ENCODE measurements at places on chromosomes 13 and 19.

DNA sequence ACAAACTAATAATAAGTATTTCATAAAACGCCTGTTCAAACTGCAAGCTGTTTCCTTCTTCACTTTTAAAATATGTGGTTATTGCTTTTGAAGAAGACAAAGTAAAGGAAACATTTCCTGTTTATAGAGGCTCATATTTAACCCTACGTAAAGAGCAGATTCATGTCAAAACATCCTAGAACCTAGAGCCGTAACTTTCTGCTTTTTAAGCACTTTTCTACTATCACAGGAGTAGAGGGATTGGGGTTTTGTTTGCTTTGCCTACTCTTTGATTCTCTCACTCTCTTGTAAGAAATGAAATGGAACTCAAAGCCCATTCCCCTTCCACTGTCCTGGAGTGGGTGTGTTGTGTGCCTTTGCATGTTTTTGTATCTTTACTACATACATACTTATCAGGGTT, 54.0 kb upstream of the GPR183 start:
- DNase-seq = no peak

- no peak for DNase-seq
Observed at GRCh38 chr19:2070436-2070827, 19.4 kb upstream of the MKNK2 start.

DNA sequence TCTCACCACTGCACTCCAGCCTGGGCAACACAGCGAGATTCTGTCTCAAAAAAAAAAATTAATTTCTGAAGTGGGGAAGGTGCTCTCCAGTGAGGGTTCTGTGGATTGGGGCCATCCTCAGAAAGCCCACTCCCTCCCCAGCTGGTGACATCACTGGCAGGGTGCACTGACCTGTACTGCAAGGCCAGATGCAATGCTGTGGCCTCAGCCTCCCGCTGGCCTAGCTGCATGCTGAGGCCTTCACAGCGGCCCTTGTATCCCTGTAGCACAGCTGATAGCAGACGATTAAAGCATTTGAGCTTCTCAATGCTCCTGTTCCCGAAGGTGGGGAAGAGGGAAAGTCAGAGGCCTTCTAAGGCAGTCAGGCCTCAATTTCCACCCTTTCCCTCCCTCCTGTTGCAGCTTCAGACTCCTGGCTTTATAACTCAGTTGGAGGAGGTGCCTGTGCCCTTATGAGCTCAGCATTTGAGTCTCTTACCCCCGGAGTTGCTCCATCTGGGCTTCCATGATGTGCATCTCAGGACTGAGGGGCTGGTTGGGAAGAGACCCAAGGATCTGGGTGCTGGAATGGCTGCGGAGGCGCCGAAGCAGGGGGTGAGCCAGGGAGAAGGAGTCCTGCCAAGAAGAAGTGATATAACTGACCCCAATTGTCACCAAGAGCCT, 5.3 kb downstream of the USHBP1 start:
- no peak for DNase-seq

DNA sequence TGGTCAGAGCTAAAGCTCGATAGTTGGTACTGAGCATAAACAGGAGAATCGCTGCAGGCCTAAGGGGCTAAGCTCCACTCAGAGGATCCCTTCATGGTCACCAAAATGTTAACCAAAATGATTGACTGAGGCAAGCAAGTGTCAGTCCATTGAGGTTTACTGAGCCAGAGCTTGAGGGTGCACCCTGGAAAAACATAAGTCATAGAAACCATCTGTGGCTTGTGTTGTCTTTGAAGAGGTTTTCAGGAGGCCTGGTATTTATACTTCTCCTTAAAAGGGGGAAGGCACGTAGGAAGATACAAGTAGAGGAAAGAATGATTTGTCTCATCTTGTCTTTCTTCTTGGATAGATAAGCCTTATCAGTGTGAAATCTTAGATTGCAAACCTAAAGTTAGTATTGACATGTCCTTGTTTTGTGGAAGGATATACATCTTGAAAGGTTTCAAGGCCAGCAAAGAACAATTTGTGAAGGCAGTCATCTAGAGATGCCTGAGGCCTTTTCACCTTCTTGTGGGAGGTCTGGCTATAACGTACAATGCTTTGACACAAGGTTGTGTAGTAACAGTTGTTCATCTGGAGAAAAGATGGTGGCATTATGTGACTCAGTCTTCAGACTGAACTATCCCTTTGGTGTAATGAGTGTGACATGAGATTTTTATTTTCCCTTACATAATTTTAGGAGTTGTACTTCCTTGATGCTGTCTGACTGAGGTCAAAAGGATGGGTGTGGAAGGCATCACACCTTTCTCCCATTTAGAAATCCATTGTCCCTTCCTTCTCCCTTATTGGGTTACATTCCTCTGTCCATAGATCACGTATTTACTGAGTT, 14.7 kb upstream of the CEACAM6 start:
- DNase-seq = peak; percentile 29

DNA sequence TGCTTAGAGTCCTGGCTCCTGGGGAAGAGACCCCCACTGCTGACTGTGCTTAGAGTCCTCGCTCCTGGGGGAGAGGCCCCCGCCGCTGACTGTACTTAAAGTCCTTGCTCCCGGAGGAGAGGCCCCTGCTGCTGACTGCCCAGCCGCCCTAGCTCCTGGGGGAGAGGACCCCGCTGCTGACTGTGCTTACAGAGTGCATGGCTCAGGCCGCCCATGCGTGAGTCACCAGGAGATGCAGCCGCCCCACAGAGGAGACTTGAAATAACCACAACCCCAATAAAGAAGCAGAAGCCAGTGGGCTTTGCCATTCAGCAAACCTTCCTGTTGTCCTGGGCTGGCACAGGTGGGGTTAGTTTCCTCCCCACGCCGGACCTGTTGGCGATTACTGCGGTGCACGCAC, 79.2 kb upstream of the C13orf46 start:
- DNase-seq = no peak

GRCh38 chr13:99892196-99892613, 79.4 kb downstream of the ZIC5 start:
- DNase-seq = no peak

DNA sequence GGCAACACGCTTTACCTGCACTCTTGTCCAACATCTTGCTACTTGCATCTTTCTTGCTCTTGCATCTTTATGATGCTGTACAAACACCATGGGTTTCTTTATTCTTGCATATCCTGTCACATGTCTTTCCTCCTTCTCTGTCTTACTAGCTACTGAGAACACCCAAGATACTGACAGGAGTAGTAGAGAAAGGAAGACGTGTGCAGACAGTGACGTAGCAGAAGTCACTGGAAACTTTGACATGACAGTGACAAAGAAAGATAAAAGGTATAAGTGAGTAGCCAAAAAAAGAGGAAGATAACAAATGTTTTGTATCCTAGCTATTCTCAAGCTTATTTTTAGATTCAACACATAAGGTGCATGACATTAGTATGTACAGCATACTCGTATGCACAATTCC, 34.2 kb downstream of the TRPC4 start:
- DNase-seq = no peak

DNA sequence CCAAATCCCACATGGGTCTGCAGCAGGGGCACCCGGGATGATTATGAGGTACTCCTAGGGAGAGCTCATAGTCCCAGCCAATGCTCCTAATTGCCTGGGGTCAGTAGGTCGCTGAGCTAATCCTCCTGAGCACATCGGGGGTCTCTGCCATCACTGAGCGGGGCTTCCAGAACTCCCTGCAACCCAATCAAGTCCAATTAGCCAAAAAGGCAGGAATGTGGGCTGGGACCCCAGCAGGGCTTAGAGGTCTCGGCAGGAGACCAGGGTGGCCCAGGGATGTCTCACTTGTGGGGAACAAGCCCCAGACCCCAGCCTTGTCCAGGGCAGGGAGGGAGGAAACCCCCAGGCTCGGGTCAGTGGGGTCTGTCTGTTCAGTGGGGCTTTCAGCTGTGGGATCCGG, 17.1 kb upstream of the CPAMD8 start:
- no peak for DNase-seq

- DNase-seq = no peak
Observed at GRCh38 chr19:19399733-19400433, 5.6 kb upstream of the GATAD2A start.

- DNase-seq = no peak
Observed at GRCh38 chr19:5897189-5897969, 6.2 kb downstream of the NDUFA11 start.

DNA sequence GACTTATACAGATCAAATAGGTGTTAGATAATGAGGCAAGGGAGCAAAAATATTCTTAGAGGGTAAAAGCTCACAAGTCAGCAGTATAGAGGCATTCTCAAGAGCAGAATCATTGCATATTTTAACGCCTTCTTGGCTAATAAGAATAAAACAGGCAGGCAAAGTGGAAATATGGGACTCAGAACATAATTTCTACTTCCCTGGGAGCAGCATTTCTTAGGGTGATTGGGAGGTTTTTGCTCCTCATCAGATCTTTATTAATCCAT, 39.6 kb downstream of the LHFPL6 start:
- no peak for DNase-seq

DNA sequence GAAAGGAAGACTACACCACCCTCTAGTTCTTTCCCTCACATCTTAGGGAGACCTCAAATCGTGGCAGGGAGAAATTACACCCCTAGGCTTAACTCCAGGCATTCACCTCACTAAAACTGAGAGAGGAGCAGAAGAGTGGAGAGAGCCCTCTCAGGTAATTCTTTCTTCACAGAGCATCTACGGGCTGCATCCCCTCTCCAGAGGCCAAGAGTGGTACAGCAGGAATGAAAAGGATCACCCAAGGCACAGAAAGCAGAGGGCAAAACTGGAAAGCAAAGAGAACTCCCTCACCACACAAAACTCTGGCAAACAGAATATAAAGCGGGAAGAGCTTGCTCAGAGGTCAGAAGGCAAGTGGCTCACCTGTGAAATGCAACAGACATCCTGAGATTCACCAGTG, 661.2 kb downstream of the TBC1D4 start:
- DNase-seq = no peak

- no peak for DNase-seq
Observed at GRCh38 chr13:71079638-71080037, 787.4 kb downstream of the DACH1 start.

DNA sequence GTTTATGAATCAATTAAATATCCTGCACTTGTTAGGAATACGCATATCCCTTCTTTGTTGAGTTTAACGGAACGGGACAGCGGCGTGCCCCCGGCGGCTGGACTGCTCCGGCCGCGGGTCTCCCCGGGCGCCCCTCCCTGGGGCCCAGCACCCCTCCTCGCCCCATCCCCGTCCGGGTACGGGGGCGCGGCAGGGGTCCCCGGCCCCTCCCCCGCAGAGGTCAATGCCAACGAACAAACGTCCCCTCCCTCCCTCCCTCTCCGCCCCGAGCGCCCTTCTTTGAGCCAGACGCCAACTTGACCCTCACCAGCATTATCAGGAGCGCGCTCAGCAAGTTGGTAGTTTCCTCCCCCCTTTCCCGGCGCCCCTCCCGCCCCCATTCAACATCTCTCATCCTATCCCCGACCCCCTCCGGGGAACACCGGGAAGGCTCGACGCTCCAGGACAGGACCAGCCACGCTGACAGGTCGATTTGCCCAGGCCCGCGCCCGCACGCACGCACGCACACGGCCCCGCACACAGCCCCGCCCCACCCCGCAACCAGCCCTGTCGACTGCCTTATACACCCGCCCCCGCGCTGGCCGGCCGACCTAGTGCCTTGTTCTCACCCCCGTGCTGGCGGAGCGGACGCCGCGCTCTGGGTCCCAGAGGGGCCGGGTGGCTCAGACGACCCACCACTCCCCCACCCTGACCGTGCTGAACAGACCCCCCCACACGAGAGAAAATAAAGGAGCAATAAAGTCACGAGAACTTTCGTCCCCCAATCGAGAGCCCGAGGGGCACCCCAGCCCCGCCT, 5.0 kb downstream of the LYL1 start:
- no peak for DNase-seq

- DNase-seq = peak; percentile 82
Observed at GRCh38 chr19:3670796-3671679, 29.2 kb downstream of the PIP5K1C start.

GRCh38 chr19:42158926-42159325, 26.7 kb upstream of the POU2F2 start:
- DNase-seq = no peak

GRCh38 chr13:39073983-39074382, 35.7 kb downstream of the NHLRC3 start:
- no peak for DNase-seq

- DNase-seq = no peak
Observed at GRCh38 chr13:98775844-98776598, 23.5 kb upstream of the SLC15A1 start.

GRCh38 chr19:11242864-11243797, 3.7 kb downstream of the ANGPTL8 start:
- DNase-seq = peak; percentile 98

DNA sequence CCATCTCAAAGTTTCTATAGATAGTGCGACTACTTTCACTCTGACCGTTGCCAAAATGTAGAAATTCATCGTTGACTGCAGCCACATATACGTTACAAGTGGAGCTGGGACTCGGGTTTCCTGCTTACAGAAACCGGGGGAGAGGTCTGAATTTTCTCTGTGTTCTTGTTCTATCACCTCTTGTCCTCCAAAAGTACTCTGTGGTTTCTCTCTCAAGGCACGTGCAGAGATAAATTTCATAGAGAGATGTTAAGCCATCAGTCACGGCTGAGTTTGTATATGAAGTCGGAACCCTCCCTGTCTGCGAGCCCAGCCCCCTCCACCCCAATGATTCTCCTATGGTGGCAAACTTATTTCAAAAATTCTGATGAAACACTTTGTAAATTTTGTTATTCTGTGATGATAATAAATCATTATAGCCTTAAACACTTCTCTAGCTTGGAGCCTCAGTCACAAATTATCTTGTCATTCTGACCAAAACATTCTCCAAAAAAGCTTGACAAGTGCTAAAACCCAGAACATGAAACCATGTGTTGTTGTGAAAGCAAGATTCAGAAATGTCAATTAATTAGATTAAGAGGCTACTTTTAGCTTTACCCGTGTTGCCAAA, 87.5 kb downstream of the TSHZ3 start:
- no peak for DNase-seq

GRCh38 chr19:5644037-5644436, 21.2 kb downstream of the SAFB start:
- no peak for DNase-seq

GRCh38 chr13:26593661-26594060, 36.2 kb downstream of the WASF3 start:
- no peak for DNase-seq

GRCh38 chr19:6711605-6712004, 8.8 kb downstream of the C3 start:
- no peak for DNase-seq

GRCh38 chr13:33326246-33326645, 40.7 kb upstream of the STARD13 start:
- DNase-seq = no peak
